AG10803 (cell line): ENCODE measurements at places on chromosomes 6 and 20.

GRCh38 chr6:68080074-68080473 lies 555.0 kb upstream of the ADGRB3 start:
- no peak for DNase-seq

DNA sequence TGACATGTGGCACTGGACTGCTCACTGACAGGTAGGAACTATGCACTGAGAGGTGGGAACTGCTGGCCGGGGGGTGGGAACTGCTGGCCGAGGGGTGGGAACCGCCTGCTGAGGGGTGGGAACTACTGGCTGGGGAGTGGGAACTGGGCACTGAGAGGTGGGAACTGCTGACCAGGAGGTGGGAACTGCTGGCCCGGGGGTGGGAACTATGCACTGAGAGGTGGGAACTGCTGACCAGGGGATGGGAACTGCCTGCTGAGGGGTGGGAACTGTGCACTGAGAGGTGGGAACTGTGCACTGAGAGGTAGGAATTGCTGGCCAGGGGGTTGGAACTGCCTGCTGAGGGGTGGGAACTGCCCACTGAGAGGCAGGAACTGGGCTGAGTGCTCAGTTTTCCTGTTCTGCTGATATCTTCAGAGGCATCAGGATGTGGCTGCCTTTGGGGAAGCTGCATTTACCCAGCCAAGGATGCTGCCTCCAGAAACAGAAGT lies 90.2 kb downstream of the THBS2 start:
- no peak for DNase-seq

DNA sequence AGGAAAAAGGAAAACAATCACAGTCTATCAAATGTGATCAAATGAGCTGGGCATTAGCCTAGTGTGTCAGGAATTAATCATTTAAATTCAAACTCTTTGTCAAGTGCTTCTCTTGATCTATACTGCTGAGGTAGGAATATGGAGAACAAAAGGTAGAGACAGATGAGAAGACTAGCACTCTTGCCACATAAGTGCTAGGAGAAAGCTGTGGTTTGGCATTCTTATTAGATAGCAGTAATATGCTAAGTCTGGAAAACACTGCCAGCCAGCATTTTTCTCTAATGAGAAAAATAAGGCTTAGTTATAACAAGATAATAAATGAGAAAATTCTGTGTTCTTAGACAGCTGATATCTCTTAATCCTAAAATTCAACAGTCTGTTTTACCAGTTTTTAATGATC lies 38.9 kb downstream of the ORC3 start:
- DNase-seq = peak; percentile 76

DNA sequence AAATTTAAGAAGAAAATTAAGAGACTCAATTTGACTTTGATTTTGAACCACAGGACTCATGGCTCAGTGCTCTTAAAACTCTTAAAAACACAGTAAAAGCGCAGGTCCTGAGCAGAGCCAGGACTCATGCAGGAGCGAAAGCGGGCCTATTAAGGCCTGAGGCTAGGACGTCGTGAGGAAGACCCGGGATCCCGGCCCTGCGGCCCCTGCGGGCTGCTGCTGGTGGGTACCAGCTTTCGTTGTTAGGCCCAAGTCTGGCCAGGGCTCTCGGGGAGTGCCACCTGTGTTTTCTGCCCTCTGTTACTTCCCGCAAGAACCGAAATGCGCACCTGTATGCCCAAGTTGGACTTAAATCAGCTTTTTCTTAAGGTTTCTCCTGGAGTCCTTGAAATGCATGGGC lies 3.4 kb upstream of the PAX1 start:
- DNase-seq = no peak

DNA sequence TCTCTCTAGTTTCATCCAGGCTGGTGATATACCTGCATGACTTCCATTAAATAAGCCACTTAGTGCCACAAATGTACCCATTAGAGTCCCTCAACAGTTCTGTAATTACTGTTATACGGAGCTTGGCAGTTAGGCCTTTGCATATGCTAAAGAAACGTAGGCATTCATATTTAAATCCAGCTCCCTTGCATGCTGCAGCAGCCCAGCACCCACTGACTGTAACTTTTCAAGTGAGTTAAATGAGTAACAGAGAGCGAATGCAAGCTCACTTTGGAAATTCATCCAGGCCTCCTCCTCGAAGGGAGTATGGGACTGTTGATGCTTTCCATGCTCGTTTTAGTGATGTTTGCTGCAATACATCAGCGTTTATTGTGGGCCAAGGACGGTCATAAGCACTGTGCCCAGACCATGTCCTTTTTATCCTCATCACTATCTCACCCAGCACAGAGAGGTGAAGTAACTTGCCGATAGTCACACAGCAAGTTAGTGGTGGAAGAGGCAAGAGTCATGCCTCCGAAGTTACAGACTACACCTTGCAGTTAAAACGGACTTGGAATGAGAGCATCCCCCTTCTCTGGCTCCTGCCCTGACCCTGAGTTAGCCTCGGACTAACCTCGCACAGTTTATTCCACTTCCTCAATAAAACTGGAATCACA lies 179.4 kb upstream of the PDE10A start:
- DNase-seq = no peak

- no peak for DNase-seq
Measured at GRCh38 chr20:6058684-6059295, 4.9 kb upstream of the LRRN4 start.

DNA sequence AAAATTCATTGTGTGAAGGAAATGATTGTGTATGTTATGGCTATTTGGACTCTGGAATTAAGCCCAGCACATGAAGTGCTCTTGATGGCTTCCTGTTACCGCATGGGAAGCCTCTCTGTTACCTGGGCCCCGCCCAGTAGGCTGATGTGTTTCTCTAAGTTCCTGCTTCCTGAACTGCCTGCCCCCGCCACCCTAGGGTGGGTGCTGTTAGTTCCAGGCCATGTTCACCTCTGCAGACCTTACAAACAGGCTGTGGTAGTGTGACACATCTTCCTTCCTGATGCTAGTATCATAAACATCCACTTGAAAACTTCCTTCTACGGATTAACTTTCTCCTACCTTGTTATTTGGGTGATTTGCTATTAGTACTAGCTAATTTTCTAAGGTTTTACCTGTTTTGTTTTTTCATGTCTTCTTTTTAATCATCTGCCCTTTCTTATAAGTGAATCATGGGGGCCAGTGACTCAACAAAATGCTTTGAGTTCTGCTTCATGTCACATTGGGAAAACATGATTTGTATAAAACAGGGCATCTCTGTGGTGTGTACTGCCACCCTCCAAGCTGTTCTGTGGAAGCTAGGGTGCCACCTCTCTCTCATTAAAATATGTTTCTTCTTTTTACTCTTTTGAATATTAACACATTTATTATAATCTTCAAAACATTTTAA lies 40.6 kb downstream of the SH3BGRL2 start:
- DNase-seq = no peak

GRCh38 chr20:38291966-38292365 lies 12.0 kb upstream of the BPI start:
- no peak for DNase-seq

GRCh38 chr6:18579869-18580268 lies 192.7 kb downstream of the RNF144B start:
- peak; percentile 35 for DNase-seq

DNA sequence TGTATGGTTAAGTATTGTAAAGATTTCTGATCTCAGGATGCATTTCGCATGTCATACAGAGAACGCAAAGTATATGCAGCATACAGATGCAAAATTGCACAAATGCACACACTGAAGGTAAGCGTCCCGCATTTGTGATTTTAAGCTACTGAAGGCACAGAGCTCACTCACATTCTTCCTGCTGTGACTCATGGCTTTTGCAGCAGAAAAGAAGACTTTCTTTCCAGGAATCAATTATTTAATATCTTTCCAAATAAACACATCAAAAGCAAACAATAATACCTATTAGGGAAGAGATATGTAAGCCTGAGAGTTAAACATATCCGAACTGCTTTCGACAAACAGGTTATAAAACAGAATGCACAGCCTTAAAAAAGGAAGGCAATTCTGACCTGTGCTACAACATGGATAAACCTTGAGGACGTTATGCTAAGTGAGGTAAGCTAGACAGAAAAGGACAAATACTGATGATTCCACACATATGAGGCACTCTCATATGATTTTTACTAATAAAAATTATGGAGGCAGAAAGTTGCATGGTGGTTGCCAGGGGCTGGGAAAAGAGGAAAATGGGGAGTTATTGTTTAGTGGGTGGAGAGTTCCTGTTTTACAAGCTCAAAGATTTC lies 109.0 kb downstream of the TFAP2A start:
- no peak for DNase-seq

- peak; percentile 43 for DNase-seq
Measured at GRCh38 chr6:43817192-43817591, 47.2 kb downstream of the VEGFA start.

DNA sequence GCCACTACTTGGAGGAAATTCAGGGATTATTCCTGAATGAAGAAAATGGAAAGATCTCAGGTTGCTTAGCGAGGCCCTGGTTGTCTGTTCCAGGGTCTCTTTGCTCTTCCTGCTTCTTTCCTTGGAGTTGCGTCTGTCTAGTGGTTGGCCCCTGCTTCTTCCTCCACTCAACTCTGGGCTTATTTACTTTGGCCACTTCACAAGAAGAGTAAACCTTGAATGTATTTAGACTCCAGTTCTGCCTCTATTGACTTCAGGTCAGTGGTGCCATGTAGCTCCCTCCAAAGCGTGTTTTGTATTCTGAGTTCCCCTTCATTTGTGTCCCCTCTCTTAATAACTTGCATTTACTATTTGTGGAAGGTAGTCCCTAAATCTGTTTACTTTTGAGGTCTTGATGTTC lies 456.5 kb downstream of the UTRN start:
- DNase-seq = no peak

GRCh38 chr6:118584911-118585310 lies 36.8 kb downstream of the PLN start:
- DNase-seq = no peak

GRCh38 chr6:168838037-168838399 lies 397.0 kb downstream of the SMOC2 start:
- DNase-seq = no peak

DNA sequence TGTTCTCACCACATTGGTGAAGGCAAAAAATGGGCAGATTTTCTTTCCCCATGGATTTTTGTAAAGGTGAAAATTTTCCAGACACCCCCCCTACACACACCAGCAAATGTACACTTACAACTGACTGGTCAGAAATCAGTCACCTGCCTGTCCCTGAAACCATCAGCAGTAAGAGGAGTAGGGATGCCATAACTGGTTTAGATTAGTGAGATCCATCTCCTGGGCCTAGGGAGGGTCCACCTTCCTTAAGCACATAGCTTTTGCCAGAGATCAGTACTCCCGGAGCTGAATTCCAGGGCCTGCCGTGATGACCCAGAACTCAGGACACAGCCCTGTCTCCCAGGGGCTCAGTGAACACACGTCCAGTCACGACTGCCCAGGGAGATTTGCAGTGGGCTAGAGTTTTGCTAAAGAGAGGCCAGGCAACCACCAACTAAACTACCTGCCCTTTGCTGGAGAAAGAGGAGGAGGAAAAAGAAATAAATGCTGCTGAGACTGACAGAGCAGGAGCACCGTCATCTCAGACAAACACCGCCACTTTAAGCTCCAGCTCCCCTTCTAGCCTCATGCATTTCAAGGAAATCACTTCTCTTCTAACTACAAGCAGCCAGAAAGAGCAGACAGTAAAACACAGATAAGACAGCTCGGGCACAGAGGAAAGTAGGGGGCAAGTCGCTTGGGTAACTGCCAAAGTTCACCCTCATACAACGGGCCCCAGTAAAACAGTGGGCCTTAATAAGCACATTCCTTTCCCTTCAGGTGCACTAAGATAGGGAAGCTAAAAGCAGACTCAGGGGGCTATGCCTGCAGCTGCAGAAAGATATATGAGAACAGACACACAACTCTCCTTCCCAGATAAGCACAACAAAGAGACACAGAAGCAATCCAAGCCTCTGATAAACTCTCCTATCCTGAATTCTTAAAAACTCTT lies 82.6 kb upstream of the SPTLC3 start:
- DNase-seq = no peak

DNA sequence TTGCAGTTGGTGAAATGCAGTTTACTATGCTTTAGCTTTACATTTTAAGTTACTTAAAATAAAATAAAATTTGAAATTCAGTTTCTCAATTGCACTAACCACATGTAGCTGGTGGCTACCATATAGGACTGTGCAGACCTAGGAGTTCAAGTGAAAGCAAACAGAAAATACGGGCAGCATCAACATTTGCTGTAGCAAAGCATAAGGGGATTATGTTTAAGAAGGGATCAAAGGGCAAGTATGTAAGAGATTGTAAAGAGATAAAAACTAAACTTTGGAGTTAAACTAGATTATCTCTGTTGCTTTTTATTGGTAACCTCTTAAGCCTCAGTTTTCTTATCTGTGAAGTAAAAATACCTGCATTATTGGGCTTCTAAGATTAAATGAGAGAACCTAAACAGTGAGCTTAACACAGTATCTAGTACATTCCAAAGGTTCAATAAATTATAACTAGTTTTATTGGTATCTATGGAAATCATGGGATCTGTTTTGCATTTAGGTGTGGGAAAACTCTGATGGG lies 81.2 kb downstream of the SPTLC3 start:
- DNase-seq = no peak

DNA sequence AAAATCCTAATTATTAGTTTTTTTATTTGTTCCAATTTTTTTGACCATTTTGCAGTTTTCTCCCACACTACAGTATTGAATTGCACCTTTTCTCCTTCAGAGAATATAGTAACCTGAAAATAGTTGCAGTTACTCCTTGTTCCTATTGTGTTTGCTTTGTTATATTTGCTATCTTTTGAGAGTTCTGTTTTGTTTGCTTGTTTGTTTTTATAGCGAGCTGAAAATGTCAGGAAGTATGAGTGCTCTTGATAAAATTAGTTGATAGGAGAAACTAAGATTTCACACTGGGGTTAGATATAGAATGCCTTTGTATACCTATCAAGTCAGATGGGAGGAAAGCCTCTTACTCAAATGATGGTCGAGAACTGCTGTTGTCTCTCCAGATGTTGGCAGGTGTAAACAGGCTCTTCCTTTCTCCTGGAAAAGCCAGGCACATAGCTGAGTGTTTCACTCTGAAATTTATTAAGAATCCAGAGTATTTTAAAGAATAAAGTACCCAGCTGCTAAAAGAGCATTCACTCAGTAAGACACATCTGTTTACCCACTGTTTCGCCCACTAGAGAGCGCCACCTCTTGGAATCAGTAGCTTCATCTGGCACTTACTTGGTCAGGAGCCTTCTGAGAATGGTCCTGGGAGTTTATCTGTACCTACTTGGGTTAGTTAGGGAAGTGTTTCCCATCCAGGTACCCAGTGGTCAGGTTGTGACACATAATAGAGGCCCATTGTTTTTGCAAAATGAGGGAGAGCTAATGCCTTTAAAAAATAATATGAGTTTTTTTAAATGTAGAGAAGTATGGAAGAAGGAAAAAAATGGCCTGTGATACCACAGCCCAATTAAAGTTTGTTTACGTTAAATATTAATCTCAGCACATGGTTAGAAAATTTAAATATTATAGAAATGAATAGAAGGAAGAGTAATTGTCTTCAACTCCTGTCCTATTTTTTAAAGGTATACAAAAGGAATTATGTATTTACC lies 11.2 kb downstream of the NT5DC1 start:
- peak; percentile 40 for DNase-seq

- peak; percentile 67 for DNase-seq
Measured at GRCh38 chr6:153976921-153977693, 61.9 kb upstream of the OPRM1 start.
